ENCODE measurements at places on chromosomes 2 and 18.

- DNase-seq = no peak
Observed at GRCh38 chr2:226603606-226604005, 196.0 kb downstream of the IRS1 start.

GRCh38 chr18:51151568-51152511, 45.6 kb downstream of the MEX3C start:
- peak; percentile 69 for DNase-seq

- no peak for DNase-seq
Observed at GRCh38 chr2:202771336-202771735, 100.2 kb downstream of the ICA1L start.

- no peak for DNase-seq
Observed at GRCh38 chr2:233807215-233807865, 29.2 kb downstream of the MROH2A start.

DNA sequence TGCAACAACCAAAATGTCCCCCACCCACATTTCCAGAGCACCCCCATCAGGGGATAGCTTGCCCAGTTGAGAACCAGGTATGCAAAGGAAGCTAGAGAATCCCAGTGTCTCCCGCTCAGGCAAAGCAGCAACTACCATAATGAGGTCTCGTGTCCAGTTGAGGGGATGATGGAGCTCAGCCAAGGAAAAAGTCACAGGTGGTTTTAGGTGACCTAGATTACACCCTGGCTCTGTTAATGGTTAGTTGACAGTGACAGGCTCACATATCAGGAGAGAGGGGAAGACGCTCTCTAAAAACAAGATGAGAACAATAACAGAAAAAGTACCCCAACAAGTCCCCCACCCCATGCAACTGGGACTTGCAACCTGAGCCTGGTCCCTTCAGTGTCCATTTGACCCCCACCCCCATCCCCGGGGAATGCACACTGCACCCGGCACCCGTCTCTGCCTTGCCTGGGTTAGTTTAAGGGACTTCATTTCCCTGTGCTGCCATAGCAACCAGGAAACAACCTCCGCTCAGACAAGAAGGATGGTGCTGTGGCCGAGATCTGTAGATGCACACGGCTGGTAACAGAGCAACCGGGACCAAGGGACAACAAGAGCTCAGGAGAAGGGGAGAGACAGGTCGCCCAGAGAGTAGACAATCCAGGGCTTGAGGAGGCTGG, at the start of gene KIAA2012:
TSS of gene KIAA2012 (plus strand) at position 519 of the 665 bp plus-strand sequence. CDS start 373 bp downstream, outside the sequence.
- DNase-seq = no peak

- no peak for DNase-seq
Observed at GRCh38 chr18:58618822-58619595, 9.9 kb downstream of the ALPK2 start.

- DNase-seq = no peak
Observed at GRCh38 chr2:168245074-168245825, 2.1 kb downstream of the STK39 start.

- DNase-seq = no peak
Observed at GRCh38 chr18:73913505-73913904, 234.1 kb downstream of the FBXO15 start.

DNA sequence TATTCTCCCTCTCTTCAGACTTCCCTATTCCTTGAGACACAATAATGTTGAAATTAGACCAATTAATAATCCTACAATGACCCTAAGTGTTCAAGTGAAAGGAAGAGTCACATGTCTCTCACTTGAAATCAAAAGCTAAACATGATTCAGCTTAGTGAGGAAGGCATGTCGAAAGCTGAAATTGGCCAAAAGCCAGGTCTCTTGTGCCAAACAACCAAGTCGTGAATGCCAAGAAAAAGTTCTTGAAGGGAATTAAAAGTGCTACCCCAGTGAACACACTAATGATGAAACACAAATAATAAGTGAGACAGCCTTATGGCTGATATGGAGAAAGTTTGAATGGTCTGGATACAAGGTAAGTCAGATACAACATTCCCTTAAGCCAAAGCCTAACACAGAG, 115.4 kb downstream of the PXDN start:
- DNase-seq = no peak

GRCh38 chr2:42047488-42048298, at the start of gene PKDCC:
Gene PKDCC, plus strand, starts transcription at chr2:42048021. Its CDS starts 179 bp downstream, at chr2:42048200.
- peak; percentile 64 for DNase-seq

GRCh38 chr2:54408288-54408687, 47.8 kb upstream of the SPTBN1 start:
- no peak for DNase-seq

DNA sequence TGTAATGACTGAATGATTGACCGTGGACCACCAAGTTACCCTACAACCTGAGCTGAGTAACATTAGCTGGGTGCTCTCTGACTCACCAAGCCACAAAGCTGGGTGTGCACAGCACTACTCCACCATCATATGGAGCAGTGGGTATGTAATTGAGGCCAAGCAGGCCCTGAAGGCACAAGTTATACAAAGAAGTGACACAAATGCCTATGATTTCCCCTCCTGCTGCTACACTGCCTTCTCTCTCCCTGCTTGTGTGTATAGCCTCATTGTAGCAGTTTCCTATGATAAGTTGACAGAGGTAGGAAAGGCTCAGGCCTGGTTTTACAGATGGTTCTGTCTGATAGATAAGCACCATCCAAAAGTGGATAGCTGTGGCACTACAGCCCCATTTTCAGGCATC, 1327.2 kb upstream of the DDX18 start:
- no peak for DNase-seq

- no peak for DNase-seq
Observed at GRCh38 chr2:8306530-8307351, 375.1 kb upstream of the ID2 start.

GRCh38 chr18:76444446-76445105, 50.5 kb downstream of the ZNF516 start:
- no peak for DNase-seq

- DNase-seq = peak; percentile 65
Observed at GRCh38 chr18:13568443-13569392, 157.6 kb downstream of the FAM210A start.

- DNase-seq = no peak
Observed at GRCh38 chr2:154195644-154196195, 324.0 kb downstream of the GALNT13 start.

DNA sequence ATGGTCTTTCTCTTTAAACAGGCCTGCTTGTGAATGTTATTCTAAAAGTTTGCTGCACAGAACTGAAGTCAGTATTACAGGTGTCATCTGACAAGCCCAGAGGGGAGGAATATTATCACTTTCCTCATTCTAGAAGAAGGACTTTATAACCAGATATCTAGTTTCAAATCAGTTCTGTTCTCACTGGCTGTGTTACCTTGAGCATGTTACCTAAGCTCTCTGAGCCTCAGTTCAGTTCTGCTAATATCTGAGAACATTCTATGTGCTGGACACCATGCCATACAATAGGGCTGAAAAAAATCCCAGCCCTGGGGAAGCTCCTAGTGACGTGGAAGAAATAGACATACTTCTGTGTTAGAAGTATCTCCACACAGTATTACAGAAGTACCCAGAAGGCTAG, 27.9 kb downstream of the MAPRE3 start:
- no peak for DNase-seq

GRCh38 chr2:173412628-173413027, 58.0 kb downstream of the CDCA7 start:
- no peak for DNase-seq

GRCh38 chr2:229376866-229377265, 105.8 kb upstream of the PID1 start:
- no peak for DNase-seq

DNA sequence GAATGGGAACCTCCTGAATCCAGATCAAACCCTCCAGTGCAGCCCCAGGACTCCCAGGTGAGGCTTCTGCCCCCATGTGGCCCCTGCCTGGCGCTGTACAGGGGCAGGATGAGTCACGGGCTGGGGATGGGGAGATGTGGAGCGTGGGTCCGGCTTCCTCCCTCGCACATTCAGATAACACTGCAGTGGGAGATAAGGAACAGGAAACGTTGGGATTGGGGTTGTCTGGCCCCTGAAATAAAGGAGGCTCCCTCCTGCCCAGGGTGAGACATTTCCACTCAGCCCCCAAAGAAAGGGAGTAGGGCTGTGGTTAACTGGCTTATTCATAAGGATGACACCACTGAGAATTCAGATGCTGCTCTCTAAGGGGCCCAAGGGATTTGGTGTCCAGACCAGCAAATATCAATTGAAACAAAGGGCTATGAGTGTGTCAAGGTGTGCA, 30.7 kb downstream of the IGFBP5 start:
- no peak for DNase-seq

GRCh38 chr2:219001577-219002394, 8.6 kb upstream of the CRYBA2 start:
- no peak for DNase-seq

GRCh38 chr18:10216791-10217190, 237.6 kb upstream of the APCDD1 start:
- no peak for DNase-seq

DNA sequence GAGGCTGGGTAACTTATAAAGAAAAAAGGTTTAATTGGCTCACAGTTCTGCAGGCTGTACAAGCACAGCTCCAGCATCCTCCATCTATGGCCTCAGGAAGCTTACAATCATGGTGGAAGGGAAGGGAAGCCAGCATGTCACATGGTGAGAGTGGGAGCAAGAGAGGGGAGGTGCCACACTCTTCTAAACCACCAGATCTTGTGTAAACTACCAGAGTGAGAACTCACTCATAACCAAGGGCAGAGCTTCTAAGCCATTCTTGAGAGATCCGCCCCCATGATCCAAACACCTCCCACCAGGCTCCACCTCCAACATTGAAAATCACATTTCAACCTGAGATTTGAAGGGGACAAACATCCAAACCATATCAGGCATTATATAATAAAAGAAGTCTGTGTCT, 121.6 kb upstream of the CDC42EP3 start:
- no peak for DNase-seq

DNA sequence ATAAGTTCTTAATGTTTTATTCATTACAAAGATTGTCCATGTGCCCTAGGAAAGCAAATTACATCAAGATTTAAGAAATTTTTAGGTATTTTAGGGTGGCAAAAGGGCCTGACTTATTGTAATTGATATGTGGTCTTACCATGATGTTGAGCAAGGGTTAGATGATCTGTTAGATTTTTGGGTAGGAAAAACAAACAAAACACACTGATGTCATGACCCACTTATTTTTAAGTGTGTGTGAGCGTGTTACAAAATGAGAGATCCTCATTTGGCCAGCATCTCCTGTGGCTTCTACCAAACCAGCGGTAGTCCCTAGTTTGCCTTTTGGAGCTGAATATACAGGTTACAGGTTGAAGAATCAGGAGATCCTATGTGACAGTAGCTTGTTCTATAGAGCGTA, 89.8 kb upstream of the ITGB6 start:
- no peak for DNase-seq

GRCh38 chr2:105806996-105807395, 62.3 kb downstream of the NCK2 start:
- no peak for DNase-seq

Data from GM06990 (cell line).